ENCODE measurements at places on chromosomes 7 and 10. TPM values are rescaled to one million over a fixed set of nuclear protein-coding genes. Genes with fewer than 3 reads are reported as not detected.

FZD8 gene
- not detected for total RNA-seq

- no peak for ATAC-seq
These were observed 316.7 kb upstream of the NPSR1 start for GRCh38 chr7:34341326-34341725.

VWDE gene
- 10.5 TPM for total RNA-seq

PDE1C gene
- not detected for total RNA-seq

C10orf105 gene
- 1.0 TPM for total RNA-seq

Data from activated T-helper 17 cell treated with anti-CD3 and anti-CD28 coated beads, Interleukin-2, amount 50 U/mL, for 72 hours (primary cell).